ENCODE measurements at places on chromosomes 7 and 10. TPM values are rescaled to one million over a fixed set of nuclear protein-coding genes. Genes with fewer than 3 reads are reported as not detected.
A peak's percentile ranks its signal among the peaks of the same experiment; 100 is the strongest.

DNA sequence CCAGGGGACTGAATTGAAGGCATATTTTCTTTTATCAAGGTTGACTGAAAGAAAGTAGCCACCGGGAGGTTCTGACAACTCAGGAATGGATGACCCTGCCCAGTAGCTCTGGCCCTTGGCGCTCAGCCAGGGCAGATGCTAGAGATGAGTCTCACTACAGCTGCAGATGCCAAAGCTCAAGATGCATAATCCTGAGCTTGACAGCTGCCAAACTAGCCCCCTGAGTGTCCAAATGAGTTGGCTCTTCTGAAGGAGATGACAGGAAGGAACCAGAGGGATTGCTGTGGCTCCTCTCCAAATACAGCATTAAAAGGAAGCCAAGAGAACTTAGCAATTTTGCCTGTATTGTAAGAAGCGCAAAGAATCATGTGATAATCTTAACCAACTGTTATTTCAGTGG lies 78.4 kb downstream of the NXPH1 start:
- no peak for DNase-seq

- peak; percentile 88 for DNase-seq
Measured at GRCh38 chr10:100878291-100878910, 34.4 kb upstream of the SLF2 start.

- DNase-seq: no peak
Measured at GRCh38 chr10:84397735-84398144, 69.4 kb downstream of the CCSER2 start.

- DNase-seq: peak; percentile 64
Measured at GRCh38 chr10:101467286-101467770, 113.4 kb downstream of the BTRC start.

The KIAA1549 gene
- total RNA-seq: 2.2 TPM

The HECW1 gene
- 36.2 TPM for total RNA-seq

- DNase-seq: no peak
Measured at GRCh38 chr10:123146013-123146893, 1.7 kb upstream of the HMX2 start.

- no peak for DNase-seq
Measured at GRCh38 chr7:48252995-48253394, 81.7 kb downstream of the ABCA13 start.

- no peak for DNase-seq
Measured at GRCh38 chr7:34158368-34159153, 253.2 kb downstream of the BMPER start.

The TRIP6 gene
- 157 TPM for total RNA-seq

The PON1 gene
- not detected for total RNA-seq

The IRF5 gene
- 17.4 TPM for total RNA-seq

The CALN1 gene
- not detected for total RNA-seq

DNA sequence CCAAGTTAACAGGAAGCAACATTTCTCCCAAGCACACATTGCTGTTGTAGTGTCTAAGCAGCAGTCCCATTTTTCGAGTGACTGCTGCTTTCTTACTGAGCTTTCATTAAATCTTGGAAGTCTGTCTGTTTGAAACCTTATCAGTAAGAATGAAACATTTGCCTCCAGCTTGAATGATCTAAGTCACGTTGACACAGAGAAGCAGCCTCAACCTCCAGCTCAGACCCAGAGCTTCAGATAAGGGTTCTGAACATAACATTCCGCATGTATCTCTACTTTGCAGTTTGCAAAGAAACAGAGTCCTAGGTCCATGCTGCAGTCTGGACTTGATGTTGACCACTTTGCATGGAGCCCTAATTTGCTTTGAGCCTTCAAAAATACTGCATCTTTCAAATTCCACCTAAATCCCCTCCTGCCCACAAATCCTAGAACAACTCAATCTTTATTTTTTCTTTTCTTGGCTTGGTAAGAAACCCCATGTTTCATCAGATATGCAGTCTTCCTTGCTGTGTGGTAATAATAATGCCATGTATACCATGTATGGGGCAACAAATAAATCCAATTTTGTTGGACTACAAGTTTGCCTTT lies 698.7 kb upstream of the IGFBP3 start:
- no peak for DNase-seq
